ENCODE measurements at places on chromosomes 1 and 21.

GRCh38 chr1:247407180-247407616 lies 8.8 kb upstream of the NLRP3 start:
- no peak for DNase-seq

DNA sequence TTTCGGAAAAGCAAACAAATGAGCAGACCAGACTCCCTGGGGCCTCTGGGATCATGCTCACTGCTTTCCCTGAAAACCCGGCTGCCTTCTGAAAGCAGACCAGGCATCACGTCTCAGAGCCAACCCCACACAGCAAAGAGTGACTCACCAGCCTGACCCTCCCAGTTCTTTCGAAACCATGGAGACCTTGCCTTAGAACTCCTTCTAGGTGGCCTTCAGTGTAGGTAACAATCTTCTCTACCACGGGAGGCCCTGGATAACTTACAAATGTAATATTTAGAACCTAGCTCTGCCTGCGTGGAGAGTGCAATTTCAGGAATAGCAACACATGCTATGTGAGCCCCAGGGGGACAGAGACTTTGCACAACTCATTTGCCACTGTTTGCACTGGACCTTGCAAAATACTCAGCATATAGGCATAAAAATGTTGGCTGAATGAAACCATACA lies 105.2 kb downstream of the SUSD4 start:
- DNase-seq: peak; percentile 60

DNA sequence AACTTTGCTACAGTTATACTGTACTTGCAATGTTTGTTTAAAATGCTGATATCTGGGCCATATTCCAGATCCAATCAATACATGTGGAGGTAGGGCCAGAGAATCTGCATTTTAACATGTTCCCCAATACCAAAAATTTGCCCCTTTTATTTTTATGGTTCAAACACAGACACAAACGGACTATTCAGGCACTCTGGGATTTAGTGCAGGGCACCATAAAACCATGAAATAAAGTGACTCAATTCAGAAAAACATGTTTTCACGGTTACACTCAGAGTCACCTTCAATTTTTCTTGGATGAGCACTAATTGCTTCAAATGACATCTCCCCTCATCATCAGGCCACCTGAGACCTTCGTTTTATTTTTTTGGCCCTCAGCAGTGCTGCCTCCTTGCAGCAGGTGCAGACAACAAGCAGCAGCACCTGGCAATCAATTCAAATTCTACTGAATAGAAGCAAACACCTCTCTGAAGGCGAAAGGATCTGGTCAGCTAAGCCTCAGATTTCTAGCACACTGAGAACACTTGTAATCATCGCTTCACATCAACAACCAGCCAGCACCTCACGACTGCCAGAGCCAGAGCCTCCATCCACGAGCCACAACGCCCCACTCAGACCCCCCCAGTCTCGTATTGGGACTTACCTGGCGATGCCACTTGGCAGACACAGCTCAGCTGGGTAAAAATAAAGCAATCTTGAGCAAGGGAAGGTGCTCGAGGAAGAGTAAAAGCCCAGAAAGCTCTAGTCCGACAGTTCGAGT lies 1.1 kb downstream of the ERO1B start:
- DNase-seq: no peak

DNA sequence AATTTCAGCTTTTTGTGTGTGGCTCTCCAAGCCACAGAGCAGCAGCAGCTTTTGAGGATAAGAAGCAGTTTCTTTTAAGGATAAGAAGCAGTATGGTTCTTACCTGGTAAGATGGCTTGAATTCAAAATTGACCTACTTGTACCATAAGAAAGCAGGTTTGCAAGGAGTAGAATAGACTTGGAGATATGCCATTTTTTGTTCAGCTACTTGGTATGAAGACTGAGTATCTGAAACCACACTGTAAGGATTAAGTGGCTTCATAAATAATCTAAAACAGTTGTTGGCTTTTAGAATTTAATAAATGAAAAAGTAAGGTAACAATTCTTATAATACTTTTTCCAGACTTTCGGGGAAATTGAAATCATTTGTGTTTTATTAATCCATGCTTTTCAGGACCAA lies 74.2 kb downstream of the ATF6 start:
- DNase-seq: no peak

- DNase-seq: peak; percentile 62
Observed at GRCh38 chr1:65189576-65190115, 41.6 kb downstream of the AK4 start.

GRCh38 chr1:111272081-111272480 lies 18.6 kb upstream of the CHIA start:
- DNase-seq: no peak

- peak; percentile 79 for DNase-seq
Observed at GRCh38 chr1:18868801-18869424, 9.5 kb upstream of the TAS1R2 start.

DNA sequence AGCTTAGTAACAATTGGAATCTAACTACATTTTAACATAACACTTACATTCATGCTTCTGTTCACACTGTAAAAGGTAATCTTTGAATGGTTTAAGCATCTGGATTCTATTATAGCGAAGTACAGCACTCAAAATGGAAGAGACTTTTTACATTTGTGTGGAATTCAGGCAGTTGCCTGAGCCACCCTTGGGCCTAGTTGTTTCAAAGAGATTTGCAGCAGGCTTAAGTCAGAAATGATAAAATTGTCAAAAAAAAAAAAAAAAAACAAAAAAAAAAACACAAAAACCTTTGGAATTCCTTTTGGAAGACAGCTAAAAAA lies 199.9 kb downstream of the LYPLAL1 start:
- DNase-seq: no peak

DNA sequence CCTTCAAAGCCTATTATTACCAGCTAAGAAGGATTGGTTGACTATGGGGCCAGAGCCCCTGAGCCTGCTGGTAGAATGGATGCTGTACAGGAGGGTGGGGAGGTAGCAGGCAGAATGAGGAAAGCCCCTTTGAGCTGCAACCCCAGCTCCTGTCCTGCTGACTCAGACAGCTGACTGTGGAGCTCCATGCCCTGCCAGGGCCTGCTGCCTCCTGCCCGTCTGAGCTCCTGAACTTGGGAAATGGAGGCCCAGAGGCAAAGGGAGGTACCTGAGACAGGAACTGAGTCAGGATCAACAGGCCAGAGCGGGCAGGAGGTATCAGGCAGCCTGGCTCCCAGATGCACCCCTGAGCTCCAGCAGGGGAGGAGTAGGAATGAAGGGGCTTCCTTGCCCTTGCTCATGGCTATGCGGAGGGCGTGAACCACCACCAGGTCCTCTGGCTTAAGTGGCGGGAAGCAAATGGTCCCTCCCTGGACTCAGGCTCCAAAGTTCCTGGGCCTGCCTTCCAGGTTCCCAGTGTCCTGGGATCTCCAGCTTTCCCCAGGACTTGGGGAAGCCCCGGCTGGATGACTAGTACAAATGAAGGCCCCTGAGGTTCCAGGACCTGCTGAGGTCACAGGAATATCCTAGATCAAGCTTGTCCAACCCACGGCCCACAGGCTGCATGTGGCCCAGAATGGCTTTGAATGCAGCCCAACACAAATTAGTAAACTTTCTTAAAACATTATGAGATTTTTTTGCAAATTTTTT lies 3.9 kb upstream of the SFN start:
- DNase-seq: peak; percentile 83

DNA sequence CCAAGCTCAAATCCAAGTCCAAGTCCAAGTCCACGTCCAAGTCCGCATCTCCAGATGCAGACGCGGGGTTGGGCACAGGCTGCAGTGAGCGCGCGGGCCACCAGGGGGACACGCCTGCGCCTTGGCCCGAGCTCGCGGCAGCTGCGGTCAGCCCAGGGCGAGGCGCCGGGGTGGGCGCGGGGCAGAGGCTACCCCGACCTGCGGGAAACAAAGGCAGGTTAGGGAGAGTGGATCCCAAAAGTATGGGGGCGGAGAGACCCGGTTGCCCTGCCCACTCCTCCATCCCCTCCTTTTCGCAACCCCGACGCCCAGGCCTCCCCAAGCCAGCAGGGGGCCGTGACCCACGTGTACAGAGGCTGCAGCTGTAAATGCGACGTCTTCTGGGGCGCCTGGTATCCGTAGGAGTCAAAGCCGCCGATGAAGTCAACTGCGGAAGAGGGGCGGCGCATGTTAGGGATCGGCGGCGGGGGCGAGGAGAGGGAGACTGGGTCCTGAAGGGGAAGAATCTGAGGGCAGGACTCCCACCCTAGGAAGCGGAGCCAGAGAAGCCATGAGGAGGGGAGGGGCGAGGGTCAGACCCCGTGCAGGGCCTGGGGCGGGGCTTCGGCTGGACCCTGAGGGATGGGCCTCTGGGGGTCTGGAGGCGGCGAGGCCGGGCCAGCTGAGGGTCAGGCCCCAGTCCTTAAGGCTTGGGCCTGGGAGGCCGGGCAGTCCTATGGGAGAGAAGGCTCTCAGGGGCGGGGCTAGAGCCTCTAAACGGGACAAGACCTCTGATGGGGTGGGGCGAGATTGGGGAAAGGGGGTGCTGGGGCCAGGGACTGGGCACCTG lies 58.0 kb downstream of the NKAIN1 start:
- DNase-seq: peak; percentile 95

DNA sequence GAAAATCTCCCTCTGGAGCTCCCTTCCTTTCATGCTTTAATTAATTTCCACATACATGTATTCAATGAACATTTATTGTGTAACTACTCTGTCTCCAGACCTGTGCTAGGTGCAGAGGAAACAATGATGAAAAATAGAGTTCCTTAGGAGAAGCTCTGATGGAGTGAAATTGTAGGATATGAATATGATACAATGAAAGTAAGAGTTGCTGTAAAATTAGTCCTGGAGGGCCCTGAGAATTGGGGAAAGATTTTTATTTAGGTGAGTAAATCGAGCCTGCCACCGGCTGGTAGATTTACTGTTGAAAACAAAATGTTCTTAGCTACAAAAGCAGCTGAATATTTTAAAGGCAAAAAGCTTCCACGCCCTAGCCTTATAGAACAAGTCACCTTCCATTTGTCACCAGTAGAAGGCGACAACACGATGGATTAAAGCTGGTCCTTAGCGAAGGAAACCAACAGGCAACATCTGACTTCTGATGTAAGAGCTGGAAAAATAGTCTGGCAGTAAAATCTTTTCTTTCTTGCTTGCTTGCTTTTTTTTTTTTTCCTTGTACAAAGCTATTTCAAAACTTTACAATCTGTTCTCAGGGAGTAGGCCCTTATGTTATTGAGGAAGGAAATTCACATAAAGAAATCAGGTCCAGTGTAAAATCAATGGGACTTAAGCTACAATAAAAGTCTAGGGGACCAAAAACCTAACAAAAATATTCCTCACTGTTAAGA lies 82.0 kb upstream of the ROR1 start:
- DNase-seq: peak; percentile 69

Data from osteoblast (primary cell).